ENCODE measurements at places on chromosomes 4 and X.

- no peaks in the 10 kb centered on the region for H3K36me3 ChIP-seq
- H3K27me3 ChIP-seq: no peaks in the 10 kb centered on the region
- no peak overlapping the region for H3K27ac ChIP-seq
- H3K4me1 ChIP-seq: no peaks in the 10 kb centered on the region
- no peak for DNase-seq
Measured at GRCh38 chr4:166737430-166737829, 496.9 kb downstream of the SPOCK3 start.

- DNase-seq: no peak
- no peaks in the 10 kb centered on the region for H3K36me3 ChIP-seq
- no peaks in the 10 kb centered on the region for H3K4me1 ChIP-seq
- no peak overlapping the region for H3K4me3 ChIP-seq
- no peak overlapping the region for H3K27ac ChIP-seq
Measured at GRCh38 chrX:101693476-101693875, 33.8 kb upstream of the ARMCX2 start.

DNA sequence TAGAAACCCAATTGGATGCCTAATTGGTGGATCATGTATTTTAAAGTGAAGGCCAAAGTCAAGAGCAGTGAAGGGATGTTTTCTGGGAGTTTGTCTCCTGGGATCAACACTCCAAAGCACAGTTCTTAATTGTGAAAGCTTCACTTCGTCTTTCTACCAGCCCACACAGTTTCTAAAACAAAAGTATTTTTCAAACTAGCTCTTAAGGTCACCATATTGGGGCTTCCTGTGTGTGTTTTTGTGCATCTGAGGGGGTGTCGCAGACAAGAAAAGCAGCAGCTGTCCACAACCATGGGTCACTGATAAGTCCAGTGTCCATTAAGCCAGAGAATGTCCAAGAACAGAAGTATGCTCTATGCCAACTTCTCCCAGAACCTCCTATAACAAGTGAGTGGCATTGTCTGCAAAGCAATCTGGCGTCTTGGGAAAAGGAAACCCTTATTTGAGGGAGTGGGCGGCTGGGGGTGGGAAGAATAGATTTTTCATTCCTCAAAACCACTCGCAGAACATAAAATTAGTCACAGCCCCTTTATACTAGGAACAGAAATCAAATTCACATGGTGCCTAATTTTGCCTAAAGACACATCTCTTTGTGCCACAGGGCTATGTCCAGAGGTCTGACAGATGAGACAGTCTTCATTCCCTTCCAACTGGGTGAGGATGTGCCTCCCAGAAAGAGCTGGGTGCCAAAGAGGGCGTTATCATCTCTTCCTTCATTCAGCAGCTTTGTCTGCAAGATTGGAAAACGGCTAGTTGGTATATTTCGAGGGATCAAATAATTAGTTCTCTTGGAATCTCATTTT, 610.4 kb downstream of the BCOR start:
- DNase-seq: no peak
- no peaks in the 10 kb centered on the region for H3K36me3 ChIP-seq
- H3K27me3 ChIP-seq: no peaks in the 10 kb centered on the region
- H3K4me1 ChIP-seq: peaks cover 9% of the 10 kb centered on the region
- H3K4me3 ChIP-seq: no peak overlapping the region
- no peak overlapping the region for H3K27ac ChIP-seq

DNA sequence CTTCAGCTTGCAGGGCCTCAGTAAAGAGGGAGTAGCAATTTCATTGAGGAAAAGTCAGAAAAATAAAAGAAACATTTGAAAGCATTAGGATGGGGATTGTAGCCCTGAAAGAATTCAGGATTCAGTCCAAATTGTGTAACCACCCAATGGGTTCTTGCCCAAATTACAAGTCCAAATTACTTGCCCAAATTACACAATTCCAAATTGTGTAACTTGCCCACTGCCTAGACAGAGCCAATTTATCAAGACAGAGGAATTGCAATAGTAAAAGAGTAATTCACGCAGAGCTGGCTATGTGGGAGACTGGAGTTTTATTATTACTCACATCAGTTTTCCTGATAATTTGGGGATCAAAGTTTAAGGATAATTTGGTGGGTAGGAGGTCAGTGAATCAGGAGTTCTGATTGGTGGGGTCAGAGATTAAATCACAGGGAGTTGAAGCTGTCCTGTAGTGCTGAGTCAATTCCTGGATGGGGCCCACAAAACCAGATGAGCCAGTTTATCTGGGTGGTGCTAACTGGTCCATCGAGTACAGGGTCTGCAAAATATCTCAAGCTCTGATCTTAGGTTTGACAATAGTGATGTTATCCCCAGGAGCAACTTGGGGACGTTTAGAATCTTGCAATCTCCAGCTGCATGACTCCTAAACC, 18.1 kb upstream of the PAGE5 start:
- H3K4me3 ChIP-seq: no peak overlapping the region
- no peak for DNase-seq
- H3K27me3 ChIP-seq: no peaks in the 10 kb centered on the region
- no peak overlapping the region for H3K27ac ChIP-seq
